ENCODE measurements at places on chromosomes 7 and 10.
A peak's percentile ranks its signal among the peaks of the same experiment; 100 is the strongest.

GRCh38 chr7:121202125-121202524 lies 126.7 kb upstream of the WNT16 start:
- no peak for DNase-seq

DNA sequence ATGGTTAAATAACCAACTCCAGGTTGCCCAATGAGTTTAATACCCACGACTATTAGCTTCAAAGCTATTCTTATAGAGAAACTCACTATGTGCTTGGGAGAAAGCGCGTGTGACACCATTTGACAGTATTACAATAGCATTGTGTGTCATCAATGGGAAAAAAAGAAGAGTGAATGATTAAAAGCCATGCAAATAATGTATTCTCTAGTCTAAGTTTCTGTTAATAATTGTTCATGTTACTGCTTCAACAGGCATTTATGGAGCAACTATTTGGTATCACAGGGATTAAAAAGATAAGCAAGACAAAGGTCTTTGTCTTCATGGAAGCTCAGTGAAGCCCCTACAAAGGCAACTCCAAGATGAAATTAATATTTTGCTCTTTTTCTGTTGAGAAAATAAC lies 47.2 kb downstream of the CAV1 start:
- no peak for DNase-seq

- no peak for DNase-seq
Measured at GRCh38 chr7:2433713-2434550, 30.5 kb downstream of the CHST12 start.

DNA sequence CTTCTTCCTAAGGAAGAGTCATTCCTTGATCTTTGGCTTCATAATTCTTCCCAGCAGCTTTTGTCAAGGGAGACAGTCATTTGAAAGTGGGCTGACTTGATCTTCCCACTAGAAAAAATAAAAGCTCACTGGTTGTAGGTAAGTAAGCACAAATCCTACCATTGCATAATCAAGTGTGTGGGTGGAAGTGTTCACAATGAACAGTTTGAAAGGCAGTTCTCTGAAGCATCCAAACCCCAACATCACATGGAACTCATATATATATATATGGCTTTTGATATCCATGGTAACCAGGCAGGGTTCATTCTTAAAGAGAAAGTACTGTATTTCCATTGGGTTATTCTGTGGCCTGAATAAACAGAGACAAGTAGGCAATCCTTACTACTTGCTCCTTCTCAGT lies 51.6 kb downstream of the ARMH3 start:
- DNase-seq, result no peak

- DNase-seq, result no peak
Measured at GRCh38 chr10:80104066-80104926, 25.8 kb downstream of the TMEM254 start.

GRCh38 chr10:70357565-70357964 lies 24.9 kb downstream of the LRRC20 start:
- no peak for DNase-seq

GRCh38 chr7:156566812-156567549 lies 73.6 kb upstream of the RNF32 start:
- DNase-seq, result no peak

DNA sequence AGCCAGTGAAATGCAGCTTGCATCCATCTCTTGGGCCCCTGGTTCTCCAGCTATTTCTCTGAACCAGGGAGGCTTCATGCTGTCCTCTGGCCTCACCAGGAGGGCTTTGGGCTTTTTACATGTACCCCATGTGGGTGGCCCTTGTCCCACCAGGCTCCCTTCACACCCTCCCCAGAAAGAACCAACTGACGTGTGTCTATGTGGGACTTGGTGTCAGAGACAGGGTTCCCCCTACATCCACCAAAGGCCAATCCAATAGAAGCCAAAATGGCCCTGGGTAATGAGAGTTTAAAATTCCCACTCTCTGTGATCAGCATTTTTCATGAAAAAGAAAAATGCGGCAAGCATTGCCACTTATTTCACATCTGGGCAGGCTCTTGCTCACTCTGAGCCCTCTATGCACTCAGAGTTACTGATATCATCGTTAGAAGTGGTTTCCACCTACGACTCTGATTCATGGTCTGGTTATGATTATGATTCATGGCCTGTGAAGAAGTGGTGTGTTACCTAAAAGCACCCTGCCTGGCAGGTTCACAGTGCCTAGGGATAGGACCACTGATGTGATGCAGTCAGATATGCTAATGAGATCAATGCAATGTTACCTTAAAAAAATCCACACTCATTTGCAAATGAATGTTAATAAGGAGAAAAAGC lies 133.5 kb downstream of the BUB3 start:
- DNase-seq, result no peak

- no peak for DNase-seq
Measured at GRCh38 chr7:95630702-95631458, 34.6 kb upstream of the PDK4 start.

DNA sequence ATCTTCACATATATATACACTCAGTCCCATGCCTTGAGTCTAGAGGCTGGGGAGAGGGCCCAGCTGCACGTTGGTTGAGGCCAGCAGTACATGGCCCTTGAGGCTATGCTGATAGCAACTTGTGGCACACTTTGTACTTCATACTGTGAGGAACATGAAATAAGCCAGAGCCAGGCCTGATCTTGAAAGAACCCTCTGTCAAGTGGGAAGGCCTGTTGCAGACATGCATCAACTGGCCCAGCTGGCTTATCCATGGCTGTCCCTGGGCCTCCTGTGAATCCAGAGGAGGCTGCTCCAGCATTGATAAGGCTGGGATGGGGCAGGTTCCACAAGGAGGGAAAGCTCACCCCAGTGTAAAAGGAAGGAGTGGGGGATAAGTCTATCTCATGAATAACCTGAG lies 140.4 kb downstream of the NRF1 start:
- no peak for DNase-seq

DNA sequence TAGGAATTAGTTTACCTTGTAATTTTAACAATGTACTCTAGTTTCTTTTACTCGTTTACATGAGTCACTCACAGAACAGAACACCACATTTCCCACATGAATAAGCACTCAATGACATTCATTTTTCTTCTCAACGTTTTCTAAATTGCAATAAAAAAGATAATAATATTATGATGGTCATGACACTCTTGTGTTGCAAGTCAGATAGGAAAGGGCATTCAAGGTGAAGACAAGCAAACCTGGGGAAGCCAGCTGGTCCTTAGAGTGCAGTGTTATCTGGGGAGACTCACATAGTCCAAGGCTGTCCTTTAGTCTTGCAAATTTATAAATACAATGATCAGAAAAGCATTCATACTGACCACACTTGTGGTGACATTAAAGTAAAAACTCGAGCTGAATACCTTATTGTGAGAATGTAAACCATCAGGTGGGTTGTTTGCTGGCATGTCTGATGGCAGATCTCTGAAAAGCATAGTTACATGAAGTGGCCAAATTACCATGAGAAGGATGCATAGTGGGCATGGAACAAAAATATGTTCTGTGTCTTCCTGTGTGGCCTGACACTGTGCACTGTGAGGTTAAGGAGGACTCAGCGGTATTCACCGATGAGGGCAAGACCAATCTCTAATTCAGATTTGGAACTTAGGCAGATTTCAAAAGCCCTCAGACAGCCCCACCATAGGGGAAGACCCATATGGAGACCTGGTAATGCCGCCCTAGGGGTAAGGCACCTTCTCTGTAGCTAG lies 158.9 kb upstream of the ASAH2 start:
- DNase-seq, result no peak

DNA sequence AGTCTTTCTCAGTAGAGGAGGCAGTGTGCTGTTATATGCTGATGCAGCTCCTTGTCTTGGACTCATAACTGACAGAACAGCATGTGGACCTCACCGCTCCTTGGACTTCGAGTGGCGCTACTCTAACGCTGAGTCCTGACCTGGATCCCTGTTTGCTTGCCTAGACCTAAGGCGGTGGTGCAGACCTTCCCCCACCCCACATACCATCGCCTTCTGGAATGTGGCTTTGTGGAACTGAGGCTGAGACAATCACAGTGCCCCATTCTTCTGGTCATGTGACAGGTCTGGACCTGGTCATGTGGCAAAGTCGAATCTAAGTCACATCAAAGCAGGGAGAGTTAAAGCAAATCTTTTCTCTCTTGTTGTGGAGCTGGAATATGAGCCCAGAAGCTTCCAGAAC lies 190.7 kb upstream of the MKI67 start:
- DNase-seq, result no peak

- DNase-seq, result no peak
Measured at GRCh38 chr7:35869810-35870209, 69.0 kb downstream of the SEPTIN7 start.

- DNase-seq, result peak; percentile 24
Measured at GRCh38 chr10:8044331-8044907, 10.1 kb upstream of the GATA3 start.

DNA sequence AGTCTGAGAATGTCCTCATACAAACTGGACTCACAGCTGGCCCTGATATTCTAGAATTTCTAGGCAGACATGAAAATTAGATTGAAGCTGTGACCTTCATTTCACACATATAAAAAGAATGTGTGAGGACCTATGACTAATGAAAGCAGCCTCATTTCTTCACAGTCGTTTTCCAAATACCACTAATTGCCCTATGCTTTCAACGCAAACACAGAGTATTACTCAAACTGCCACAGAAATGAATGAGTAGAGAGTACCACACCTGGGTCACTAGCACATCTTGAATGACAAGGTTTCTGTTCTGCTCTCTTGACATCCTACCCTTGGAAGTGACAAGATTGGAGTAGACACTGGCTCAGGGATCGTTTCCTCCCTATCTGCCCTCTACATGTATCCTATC lies 142.4 kb downstream of the C1GALT1 start:
- DNase-seq, result no peak

GRCh38 chr10:59126991-59127390 lies 49.5 kb upstream of the PHYHIPL start:
- DNase-seq, result no peak

- no peak for DNase-seq
Measured at GRCh38 chr7:5603241-5604140, 178.0 kb downstream of the RNF216 start.

GRCh38 chr7:100539436-100540006 lies 518 bp downstream of the AGFG2 start:
- DNase-seq, result no peak

- DNase-seq, result no peak
Measured at GRCh38 chr10:4576206-4576605, 249.8 kb upstream of the AKR1E2 start.

GRCh38 chr7:132002343-132002968 lies 446.0 kb upstream of the PODXL start:
- no peak for DNase-seq

- no peak for DNase-seq
Measured at GRCh38 chr7:140219672-140220524, 43.1 kb upstream of the KDM7A start.

- no peak for DNase-seq
Measured at GRCh38 chr10:95988702-95989101, 54.7 kb upstream of the CCNJ start.

DNA sequence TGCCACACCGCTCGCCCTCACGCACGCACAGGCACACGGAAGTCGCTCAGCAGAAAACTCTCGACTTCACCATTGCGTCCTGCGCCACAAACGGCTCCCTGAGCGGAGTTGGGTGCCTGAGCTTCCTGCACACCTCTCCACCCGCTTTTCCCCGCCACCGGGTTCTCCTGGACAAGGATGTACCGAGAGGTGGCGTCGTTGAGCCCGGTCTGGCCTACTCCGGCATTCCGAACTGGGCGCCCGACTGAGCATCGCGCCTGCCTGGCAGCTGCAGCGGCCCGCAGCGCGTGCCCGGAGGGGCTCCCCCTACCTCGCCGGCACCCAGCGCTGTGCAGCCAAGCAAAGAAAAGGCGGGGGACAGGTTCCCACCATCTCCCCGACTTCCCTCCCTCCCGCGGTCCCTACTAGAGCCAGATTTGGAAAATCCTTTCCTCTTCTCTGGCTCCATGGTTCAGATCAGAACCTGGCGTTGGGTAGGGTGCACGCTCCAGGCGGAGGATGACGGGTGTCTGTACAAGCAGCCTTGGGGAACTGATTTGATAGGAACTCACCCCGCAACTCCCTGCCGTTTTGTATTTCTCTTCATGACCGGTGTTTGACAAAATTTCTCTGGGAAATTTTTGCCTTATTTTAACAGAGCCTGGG lies 1.7 kb downstream of the SORCS3 start:
- DNase-seq, result no peak

GRCh38 chr10:89466599-89467035 lies 52.2 kb downstream of the IFIT5 start:
- no peak for DNase-seq

- DNase-seq, result no peak
Measured at GRCh38 chr7:103699032-103699431, 253.0 kb upstream of the SLC26A5 start.

- DNase-seq, result no peak
Measured at GRCh38 chr10:44047361-44047760, 337.5 kb downstream of the CXCL12 start.

DNA sequence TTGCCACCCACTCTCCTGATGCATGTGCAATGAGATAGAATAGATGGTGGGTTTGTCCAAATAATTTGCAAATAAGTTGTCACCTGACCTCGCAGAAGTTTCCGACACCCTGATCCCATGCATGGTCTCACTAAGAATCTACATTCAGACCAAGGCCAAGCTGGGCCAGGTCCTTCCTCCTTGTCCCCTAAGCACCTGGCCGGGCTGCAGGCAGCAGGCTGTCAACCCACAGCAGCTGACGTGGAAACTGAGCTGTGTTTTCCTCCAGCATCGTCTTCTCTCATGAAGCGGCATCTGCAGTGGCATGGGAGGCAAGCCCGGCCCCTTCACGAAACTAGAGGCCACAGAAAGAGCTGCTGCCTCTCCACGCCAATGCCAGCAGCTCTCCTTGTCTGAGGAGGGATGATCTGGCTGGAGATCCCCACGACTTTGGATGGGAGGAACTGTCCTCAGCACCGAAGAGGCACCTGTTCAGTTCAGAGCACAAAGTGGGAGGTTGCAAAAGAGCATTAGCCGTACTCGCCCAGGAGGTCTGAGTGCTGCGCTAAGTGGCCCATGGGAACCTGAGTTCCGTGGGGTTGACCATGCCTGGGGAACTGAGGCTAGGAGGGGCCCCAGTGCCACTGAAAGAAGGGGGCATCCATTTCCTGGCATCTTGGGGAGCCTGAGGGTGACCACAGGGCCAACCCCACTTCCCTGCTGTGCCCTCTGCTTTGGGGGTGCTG lies 110.5 kb upstream of the INSIG1 start:
- no peak for DNase-seq

Data from CD4-positive, alpha-beta T cell (primary cell).